ENCODE measurements at places on chromosomes 13 and 19. TPM values are rescaled to one million over a fixed set of nuclear protein-coding genes. Genes with fewer than 3 reads are reported as not detected.

The BCKDHA gene
- 40.2 TPM for total RNA-seq

The CLDN10 gene
- 0.15 TPM for total RNA-seq

The CABP5 gene
- total RNA-seq, result not detected

The GJA3 gene
- total RNA-seq, result 1.2 TPM

The FOSB gene
- total RNA-seq, result 10.7 TPM

The PGLYRP2 gene
- not detected for total RNA-seq

The DYRK1B gene
- total RNA-seq, result 18.9 TPM

The KIR3DL1 gene
- total RNA-seq, result not detected

The FCER2 gene
- total RNA-seq, result not detected

The SKA3 gene
- 14.9 TPM for total RNA-seq

The KLHL1 gene
- not detected for total RNA-seq

The ZNF574 gene
- total RNA-seq, result 37.2 TPM

The IGFL2 gene
- 1.5 TPM for total RNA-seq

The IRGC gene
- not detected for total RNA-seq

Data from A549 treated with Hydrocortisone at 1 μM for 4 hours (cell line).